ENCODE measurements at places on chromosomes 3 and 15.

DNA sequence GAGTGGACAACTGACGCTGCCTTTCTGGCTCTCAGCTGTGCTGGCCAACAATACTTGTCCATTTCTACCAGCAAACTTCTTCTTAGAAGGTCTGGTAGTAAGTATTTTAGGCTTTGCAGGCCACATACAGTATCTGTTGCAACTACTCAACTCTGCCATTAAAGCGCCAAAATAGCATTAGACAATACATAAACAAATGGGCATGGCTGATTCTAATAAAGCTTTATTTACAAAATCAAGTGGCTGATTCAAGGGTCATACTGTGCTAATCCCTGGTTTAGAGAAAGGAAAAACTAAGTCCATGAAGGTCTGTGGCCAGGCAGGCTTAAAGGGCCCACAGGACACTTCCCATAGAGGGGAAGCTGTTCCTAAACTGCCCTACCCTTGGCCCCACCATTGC is 26.3 kb upstream of the TPM1 start:
- no peak for DNase-seq

DNA sequence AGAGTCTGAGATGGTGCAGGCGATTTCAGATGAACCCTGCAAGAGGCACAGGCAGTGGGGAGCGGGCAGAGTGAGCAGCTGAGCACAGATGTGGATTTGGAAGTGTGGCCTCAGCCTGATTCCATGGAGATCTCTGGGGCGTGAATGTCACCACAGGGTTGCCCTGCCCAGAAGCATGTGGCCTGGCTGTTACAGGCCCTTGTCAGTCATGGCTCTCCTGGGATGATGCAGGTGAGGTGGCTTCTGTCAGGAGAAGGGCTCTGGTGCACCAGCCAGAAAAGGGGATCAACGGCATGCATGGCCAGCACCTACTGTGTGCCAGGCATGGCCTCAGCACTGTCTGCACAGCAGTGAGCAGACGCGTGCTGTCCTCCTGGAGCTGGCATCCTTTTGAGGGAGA is 11.9 kb downstream of the HDAC11 start:
- DNase-seq = no peak

- DNase-seq = no peak
These were observed 145.7 kb upstream of the NPHP3 start for GRCh38 chr3:132867956-132868355.

DNA sequence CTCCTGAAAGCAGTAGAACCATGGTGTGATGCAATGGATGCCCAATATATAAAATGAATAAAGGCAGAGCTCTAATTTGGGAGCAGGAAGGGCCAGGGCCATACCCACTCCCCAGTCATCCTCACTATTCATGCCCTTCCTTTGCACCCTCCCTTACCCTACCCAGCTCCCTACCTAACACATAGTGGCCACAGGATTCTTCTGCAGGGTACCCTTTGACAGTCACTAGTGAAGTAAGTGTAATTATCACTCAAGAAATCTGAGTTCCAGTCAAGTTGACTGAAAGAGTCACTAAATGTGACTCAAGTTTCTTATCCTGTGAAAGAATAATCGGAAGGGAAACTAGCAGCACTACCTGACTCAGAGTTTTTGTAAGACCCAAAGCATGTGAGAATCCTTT is 69.2 kb downstream of the RASA2 start:
- no peak for DNase-seq

DNA sequence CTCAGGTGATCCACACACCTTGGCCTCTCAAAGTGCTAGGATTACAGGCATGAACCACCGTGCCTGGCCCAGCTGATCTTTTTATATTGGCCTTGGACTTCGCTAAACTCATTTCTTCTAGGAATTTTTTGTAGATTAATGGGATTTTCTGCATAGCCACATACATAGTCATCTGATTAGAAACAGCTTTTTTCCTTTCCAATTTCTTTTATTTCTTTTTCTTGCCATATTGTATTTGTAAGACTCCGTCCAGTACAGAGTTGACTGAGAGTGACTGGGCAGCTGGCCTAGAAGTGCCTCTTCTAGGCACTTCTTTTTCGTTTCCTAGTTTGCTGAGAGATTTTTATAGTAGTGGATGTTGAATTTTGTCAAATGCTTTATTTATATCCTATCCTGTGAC is 37.4 kb downstream of the ARIH1 start:
- no peak for DNase-seq

DNA sequence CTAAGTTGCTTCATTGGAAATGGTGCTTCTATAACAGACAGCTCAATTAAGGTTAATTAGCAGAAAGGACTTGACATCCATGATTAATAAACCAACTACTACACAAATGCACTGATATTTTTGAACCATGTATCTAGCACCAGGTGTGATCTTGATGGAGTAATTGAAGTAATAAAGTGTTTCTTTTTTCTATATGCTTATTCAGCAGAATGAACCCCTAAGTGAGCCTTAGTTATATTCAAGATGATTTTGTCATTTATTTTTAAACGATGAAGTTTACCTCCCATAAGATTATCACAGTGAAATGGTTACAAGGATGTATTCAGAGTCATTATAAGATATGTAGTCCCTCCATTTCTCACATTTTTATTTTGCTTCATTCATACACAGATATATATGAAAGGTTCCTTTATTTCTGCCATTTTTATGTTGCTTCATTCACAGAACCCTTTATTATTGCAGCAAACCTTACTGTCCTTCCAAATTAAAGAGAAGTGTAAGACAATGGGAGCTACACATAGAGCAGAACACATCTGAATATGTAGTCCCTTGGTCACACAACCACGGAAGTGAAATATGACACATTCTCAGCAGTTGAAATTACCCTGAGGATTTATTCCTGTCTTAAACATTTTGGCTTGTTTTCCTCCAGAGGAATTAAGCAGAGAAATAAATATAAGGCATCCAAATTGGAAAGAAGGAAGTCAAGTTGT is 295.0 kb downstream of the RAP2B start:
- no peak for DNase-seq

DNA sequence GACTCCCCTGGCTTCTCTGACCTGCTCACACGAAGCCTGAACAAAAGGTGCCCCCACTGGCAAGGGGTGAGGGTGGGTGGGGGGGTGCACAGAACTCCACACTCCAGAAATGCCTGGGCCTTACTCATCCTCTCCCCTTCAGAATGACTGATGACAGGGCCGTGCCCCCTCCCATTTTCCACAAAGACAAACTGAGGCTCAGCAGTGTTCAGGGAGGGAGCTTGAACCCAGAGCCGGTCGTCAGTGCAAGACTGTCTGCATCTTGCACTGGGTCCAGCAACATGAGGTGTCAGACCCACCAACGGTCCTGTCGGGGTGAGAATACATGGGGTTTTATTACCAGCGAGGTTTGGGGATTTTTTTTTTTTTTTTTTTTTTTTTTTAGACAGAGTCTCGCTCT is 15.3 kb downstream of the IGDCC3 start:
- DNase-seq = no peak

DNA sequence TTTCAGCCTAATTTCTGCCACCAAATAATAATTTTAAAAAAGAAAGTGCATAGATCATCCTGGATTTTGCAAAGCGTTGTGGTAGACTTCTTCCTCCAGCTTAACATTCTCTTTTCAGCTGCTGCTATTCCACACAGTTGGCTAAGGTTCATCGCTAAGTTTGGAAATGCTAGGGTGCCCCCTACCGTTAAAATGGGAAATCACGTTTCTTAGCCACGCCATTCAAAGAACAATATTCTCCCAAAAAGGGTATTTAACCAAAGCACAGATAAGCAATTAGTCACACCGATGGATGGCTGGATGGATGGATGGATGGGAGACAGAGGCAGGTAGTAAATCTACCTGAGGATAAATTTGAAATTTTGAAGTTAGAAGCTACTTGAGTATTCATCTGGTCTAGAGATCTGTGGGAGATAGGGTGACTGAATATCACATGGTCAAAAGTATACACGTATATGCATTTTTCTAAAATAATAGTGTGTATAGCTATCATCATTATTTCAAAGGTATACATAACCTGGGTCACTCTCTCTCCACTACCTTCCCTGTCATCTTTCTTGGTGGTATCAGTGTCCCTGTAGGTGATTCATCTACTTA is 67.2 kb downstream of the EFHB start:
- peak; percentile 25 for DNase-seq
